ENCODE measurements at places on chromosomes 5 and 9.
A peak's percentile ranks its signal among the peaks of the same experiment; 100 is the strongest.

DNA sequence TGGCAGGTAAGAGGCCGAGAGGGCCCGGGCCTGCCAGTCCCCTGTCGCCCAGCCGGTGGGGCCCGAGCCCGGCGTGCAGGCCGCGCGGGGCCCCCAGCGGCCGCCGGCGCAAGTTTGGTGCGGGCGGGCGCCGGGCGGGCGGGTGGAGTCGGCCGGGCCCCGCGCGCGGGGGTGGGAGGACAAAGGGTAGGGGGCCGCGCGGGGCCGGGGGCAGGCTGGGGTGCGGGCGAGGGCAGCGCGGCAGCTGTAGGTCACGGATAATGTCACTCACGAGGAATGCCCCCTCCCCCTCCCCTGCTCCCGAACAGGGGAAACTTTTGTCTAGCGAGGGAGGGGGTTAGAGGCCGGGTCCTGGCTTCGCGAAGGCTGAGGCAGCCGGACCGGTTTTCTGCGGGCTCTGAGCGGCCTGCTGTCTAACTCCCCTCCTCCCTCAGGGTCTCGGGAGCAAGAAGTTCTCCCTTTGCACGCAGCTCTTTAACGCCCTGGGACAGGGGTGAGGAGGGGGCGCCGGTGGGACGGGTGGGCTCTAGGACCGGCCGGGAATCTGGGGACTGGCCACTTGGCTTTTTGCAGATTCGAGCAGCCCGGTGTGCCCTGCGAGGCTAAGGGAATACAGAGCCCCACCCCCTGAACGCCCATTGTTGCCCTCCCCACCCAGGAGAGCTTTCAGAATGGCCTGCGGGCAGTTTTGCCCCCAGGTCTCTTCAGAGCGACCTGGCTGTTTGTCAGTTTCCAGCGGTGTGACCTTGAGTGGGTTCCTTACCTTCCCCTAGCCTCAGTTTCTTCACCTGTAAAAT, 21.3 kb upstream of the NDST1 start:
- DNase-seq: peak; percentile 13

GRCh38 chr5:77181173-77181572, 29.3 kb upstream of the PDE8B start:
- no peak for DNase-seq

DNA sequence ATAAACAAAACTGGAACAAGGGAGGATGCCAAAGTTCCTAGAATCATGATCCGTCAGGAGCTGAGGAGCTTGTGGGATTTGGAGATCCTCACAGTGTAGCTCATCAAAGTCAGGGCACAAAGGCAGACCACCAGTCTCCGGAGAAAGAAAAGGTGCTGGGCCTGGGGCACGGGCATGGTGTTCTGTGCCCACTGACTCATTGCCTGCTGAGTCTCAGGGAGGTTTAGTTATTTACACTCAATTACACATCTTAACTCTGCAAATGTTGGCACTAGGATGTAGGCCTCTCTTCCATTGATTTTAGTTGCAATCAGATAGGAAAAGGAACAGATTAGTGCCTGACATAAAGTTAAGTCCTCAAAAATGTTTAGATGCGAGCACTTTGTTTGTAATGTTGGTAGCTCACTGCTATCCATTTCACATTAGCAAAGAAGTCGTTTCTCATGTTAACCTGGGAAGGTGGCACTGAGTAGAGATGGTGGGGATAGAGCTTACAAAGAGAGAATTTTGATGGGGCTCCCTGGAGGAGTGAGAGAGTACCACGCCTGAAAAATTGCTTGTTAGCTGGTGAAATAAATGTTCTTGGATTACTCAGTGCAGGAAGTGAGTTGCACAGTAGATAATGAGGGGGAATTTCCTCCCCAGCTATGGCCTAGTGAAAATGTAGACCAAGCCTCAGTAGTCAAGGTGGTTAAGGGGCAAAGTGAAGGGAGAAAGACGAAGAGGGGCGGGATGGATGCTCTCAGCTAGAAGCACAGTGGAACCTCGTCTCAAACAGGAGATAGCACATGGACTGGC, 109.5 kb upstream of the CD180 start:
- DNase-seq: no peak

DNA sequence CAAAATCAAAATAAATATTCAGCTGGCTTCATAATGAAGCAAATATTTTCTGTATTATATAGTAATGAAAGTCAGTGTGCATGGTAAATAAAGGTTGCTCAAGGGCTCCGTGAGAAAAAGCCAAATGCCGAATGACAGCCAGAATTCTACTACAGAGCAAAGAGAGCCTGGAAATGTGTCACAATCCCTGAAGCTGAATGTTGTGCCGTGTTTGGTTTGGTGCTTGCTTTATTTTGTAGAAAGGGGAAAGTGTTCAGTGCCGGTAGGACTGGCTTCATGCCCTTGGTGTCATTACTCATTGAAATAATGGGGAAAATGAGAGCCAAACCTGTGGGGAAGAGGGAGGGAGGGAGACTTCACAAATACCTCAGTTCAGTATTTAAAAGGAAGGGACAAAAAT, 26.8 kb upstream of the ADAMTSL1 start:
- no peak for DNase-seq

DNA sequence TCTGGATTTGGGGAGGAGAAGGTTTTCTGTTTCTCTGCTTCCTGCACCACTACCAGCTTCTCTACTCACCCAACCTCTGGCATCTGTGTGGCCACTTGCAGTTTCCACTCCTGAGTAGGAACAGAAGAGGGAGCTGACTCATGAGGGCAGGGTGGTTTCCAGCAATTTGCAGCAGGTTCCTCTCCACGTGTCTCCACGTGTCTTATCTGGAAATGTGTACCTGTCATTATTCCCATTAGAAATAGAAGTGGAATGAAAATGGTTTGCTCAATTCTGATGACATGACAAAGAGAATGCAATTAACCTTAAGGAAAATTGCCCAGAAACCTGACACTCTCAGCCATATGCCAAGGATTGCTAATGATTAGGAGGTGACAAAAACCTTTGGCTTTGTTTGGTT, 33.0 kb downstream of the EGFLAM start:
- no peak for DNase-seq

DNA sequence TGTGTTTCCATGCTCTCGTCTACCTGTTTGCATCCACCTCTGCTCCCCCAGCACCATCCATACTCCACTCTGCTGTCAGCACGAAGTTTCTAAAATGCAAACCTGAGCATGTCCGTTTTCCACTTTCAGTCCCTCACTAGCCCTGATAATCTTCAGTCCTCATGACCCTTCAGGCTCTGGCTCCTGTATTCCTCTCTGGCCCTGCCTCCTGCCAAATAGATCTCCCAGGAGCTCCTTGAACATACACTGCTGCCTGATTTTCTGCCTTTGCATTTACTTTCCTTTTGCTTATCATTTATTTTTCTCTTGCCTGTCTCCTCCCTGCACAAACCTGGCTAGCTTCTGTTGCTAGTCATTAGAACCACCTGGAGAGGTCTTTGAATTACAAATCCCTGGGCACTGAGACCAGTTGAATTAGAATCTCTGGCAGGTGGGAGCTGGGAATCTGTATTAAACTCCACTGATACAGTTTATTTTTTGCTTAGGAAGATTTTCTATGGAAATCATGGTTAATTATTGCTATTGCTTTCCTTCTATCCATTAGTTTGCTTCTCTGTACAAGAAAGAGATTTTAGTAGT, 18.5 kb downstream of the ARHGEF28 start:
- DNase-seq: no peak

GRCh38 chr5:108728566-108729241, 19.0 kb upstream of the FER start:
- DNase-seq: peak; percentile 15

- no peak for DNase-seq
These were observed 2.6 kb upstream of the DAPK1 start for GRCh38 chr9:87494970-87495471.

DNA sequence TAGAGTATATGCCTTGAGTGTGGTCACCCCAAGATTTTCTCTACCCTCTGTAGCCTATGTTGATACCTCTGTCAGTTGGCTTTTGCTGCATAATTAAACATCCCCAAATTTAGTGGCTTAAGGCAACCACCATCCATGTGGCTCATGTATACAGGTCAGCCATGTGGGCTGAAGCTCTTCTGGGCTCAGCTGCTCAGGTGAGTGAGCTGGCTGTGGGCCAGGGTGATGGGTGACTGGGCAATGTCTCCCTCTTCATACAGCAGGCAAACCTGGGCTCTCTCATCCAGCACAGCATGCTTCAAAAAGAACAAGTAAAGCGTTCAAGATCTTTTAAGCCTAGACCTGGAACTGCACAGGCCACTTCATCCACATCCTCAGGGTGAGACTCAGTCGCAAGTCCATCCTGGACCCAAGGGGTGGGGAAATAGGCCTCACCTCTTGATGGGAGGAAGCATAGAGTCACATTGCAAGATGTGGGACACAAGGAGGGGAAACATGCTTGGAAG, 188.2 kb upstream of the TAS2R1 start:
- no peak for DNase-seq

DNA sequence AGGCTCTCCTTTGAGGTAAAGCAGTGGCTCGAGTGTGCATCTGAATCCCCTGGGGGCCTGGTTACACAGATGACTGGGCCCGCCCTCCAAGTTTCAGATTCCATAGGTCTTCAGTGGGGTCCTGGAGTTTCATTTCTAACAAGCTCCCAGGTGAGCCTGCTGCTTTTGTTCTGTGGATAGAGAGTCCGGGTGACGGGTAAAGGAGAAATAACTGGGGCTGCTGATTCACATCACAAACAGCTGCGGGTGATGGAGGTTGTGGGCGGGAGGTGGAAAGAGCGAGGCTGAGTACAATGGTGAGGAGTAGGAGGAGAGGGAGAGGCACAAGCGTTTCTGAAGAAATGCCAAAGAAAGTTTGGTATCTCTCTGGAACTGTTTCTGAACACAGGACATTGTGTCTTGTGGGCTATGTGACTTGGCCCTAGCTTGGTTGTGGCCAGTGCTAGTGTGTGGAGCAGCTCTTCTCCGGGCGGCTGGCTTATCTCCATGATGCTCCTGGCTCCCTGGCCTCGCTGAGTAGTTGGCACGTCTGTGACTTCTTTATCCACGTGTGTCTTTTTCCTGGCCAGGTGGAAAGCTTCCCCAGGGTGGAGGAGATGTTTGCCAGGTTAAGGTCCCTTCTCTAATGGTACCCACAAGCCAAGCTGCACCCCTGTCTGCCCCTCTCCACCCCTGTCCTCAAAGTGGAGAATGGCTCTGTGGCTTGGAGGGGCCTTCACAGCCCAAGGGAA, 61.7 kb downstream of the HSPA4 start:
- DNase-seq: no peak

DNA sequence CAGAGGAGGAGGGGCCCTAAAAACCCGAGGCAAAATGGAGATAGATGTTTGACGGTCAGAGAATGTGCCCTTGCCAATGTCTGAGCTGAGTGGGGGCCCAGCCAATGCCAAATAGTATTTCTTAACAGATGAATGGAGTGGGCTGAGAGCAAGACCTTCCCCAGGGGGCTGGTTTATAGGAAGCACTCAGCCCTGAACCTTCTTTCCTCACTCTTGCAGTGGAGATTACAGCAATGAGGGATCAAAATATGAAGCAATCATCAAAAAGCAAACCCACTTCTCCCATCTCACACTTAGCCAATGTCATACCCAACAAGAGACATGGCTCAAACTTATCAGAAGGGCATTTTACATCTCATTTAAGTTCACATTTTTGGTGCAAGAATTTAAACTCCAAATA, 350.3 kb downstream of the GADD45G start:
- no peak for DNase-seq

GRCh38 chr5:148826739-148827070, 294 bp downstream of the ADRB2 start:
- DNase-seq: no peak

DNA sequence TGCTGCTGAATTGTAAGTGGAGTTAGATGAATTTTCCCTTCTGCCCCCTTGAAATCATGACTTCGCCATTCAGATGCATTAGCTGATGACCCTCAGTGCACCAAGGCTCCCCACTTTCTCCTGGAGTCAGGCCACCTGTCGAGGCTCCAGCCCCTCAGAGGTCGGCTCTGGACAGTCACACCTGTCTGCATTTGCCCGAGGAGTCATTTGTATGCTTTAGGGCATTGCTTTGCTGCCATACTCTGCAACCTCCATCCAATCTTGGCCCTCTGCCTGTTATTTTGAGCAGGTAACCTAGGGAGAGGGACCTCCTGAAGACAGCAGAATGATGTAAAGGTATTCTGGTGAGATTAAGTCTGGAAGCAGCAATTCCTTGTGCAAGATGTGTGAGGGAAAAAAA, 144.8 kb downstream of the MACROH2A1 start:
- no peak for DNase-seq

- no peak for DNase-seq
These were observed 5.5 kb downstream of the OBP2A start for GRCh38 chr9:135551456-135551855.

DNA sequence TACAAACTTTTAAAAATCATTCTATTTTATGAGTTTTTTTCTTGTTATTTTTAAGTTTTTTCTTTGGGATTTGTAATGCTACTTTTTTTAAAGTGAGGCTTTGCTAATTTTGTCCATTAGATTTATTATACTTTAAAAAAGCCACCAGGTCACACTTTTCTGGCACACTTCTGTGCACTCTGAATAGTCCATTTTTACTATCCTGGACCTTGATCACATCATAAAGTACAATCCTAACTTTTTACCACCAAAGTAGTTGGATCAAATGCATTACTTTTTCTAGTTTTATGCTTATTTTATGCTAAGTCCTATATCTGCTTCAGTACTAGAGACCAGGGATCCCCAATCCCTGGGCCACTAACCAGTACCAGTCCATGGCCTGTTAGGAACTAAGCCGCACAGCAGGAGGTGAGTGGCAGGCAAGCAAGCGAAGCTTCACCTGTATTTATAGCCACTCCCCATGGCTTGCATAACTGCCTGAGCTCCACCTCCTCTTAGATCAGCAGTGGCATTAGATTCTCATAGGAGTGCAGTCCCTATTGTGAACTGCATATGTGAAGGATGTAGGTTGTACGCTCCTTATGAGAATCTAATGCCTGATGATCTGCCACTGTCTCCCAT, 16.0 kb downstream of the FRRS1L start:
- no peak for DNase-seq

- DNase-seq: no peak
These were observed 39.3 kb upstream of the ANKRD33B start for GRCh38 chr5:10524376-10525123.

GRCh38 chr9:14752271-14752670, 29.7 kb upstream of the CER1 start:
- no peak for DNase-seq

- DNase-seq: no peak
These were observed 287.3 kb downstream of the EFNA5 start for GRCh38 chr5:107383414-107383813.

DNA sequence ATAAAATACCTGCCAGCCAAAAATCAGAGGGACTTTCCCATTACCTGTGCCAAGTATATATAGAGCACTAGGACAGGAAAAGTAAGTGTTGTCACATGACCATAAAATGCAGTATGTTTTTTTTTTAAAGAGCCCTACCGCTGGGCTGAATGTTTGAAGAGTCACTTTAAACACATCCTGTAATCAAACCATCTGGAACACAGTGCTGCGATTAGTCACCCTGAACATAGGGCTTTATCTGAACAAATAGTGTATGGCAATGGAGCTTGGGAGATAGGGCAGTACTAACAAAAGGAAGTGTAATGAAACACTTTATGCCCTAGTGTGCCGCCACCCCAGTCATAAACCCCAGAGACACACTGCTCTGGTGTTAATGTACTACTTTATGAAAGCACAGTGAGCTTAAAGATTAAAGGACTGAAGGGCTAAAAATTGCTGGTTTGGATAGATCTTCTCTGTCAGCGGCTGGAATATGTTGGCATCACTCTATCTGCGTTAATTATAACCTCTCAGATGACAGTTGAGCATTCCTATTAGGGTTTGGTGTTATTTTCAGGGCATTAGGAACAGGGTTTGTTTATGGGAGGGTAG, 90.4 kb downstream of the ZNF608 start:
- DNase-seq: no peak
